Caudate nucleus (tissue), 63 donors: ENCODE measurements at places on chromosomes 16 and 17.

DNA sequence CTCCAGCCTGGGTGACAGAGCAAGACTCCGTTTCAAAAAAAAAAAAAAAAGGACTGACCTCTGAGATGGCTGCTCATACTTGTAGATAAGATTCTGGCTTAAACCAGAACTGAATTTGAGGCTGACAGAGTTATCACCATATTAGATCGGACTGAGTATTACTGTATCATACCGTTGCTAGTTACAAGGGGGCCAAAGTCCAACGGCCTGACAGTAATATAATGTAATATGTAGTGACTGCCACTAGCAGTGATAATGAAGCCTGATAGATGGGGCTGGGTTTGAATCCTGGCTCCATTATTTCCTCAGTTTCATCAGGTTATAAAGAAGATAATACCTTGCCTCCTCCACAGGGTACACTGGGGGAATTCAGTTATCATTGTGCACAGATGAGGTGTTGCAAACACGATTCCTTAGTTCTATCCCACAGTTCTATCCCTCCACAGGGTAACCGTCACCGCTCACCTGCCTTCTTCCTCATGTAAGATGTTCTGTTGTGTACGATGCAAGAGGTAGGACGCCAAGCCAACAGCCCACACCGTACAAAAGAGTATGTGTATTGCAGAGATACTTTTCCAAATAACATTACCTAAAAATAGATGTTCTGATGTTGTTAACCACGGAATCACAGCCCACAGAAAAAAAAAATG, 5.2 kb downstream of the TMEM220 start:
- no peak for DNase-seq

- no peak for DNase-seq
Measured at GRCh38 chr16:87698241-87698640, 67.5 kb downstream of the KLHDC4 start.

- DNase-seq = no peak
Measured at GRCh38 chr16:48562475-48562874, 47.5 kb downstream of the N4BP1 start.

GRCh38 chr16:88339930-88340754, 42.6 kb upstream of the ZNF469 start:
- DNase-seq = no peak

- peak; percentile 45 for DNase-seq
Measured at GRCh38 chr17:48052956-48053757, 5.0 kb downstream of the NFE2L1 start.

DNA sequence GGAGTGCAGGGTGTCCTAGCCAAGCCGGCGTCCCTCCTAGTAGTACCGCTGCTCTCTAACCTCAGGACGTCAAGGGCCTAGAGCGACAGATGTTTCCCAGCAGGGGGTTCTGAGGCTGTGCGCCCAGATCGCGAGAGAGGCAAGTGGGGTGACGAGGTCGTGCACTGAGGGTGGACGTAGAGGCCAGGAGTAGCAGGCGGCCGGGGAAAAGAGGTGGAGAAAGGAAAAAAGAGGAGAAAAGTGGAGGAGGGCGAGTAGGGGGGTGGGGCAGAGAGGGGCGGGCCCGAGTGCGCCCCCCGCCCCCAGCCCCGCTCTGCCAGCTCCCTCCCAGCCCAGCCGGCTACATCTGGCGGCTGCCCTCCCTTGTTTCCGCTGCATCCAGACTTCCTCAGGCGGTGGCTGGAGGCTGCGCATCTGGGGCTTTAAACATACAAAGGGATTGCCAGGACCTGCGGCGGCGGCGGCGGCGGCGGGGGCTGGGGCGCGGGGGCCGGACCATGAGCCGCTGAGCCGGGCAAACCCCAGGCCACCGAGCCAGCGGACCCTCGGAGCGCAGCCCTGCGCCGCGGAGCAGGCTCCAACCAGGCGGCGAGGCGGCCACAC, at the start of gene MMP2:
Gene MMP2, plus strand, starts transcription at position 372 of the 603 bp plus-strand sequence. CDS start 282 bp downstream, outside the sequence.
- no peak for DNase-seq

DNA sequence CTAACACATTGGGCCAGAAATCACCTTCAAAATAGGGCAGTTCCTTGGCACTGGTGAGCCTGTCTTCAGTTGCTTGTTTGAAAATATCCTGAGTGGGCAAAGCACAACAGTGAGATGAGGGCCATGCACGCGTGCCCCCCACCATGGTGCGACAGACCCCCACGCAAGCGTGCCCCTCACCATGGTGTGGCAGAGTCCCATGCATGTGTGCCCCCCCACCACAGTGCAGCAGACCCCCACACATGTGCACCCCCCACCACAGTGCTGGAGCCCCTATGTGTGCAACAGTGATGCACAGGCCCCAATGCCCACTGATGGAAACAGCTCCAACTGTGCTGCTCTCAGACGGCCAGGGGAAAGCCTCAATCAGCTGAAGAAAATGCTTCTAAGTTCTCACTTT, 18.8 kb upstream of the TRAP1 start:
- no peak for DNase-seq

DNA sequence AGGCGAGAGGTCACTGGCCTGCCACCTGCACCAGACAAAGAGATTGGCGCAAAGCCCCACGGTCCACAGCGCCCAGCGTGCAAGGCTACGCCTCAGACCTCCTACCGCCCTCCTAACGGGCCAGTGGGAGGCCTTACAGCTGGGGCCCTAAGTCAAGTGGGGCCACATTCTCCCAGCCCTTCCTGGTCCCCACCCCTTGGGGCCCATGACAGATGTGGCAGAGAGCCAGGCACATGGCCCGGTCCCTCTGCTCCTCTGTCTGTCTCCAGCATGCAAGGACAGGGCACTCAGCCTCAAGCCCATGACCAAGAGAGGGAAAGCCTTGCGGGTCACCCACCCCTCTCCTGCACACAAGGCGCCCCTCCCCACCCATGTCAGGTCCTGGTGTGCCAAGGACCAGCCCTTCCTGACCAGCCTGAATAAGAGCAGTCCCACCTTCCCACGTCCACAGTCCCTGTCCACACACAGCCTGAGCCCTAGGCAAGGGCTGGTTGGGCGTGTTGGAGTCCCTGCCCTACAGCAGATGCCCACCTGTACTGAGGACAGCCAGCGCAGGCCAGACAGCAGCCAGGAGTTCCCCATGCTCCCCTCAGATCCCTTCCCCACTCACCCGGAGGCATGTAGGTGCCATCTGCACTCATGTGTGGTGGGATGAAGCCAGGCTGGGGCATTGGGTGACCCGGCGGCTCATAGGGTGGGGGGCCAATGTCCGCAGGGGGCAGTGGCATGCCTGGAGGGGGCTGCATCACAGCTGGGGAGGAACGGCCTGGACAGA, 25.3 kb downstream of the CDIP1 start:
- DNase-seq = no peak

- no peak for DNase-seq
Measured at GRCh38 chr17:74426551-74427047, 5.3 kb upstream of the GPRC5C start.

DNA sequence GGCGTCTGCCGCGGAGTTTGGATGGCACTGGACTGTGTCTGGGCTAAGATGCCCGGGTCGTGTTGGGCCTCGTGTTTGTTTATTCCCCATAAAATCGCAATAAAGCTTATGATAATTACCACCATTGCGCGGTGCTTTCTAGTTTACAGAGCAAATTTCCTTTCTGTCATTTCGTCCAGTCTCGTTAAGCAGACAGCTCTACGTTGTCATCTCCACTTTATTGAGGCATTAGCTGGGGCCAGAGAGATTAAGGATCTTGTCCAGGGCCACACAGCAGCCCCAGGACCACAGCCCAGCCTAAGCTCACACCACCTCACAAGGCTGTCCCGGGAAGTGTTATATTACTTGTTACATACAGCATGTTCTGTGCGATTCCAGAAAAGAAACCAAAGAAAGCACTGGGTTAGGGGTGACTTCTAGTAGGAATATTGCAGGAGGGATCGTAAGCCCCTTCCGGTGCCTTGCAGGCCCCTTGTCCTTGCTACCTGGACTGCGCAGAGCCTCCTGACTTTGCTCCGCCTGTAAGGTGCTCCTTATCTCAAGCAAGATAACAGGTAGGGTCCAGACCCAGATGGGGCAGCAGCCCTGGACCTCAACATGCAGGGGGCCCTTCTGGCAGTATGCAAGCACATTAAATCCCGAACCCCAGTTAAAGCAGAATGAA, 6.3 kb downstream of the NOS2 start:
- DNase-seq = no peak

GRCh38 chr16:85882181-85882810, 16.7 kb upstream of the IRF8 start:
- DNase-seq = no peak

- DNase-seq = no peak
Measured at GRCh38 chr16:87486282-87486681, 6.5 kb downstream of the ZCCHC14 start.

DNA sequence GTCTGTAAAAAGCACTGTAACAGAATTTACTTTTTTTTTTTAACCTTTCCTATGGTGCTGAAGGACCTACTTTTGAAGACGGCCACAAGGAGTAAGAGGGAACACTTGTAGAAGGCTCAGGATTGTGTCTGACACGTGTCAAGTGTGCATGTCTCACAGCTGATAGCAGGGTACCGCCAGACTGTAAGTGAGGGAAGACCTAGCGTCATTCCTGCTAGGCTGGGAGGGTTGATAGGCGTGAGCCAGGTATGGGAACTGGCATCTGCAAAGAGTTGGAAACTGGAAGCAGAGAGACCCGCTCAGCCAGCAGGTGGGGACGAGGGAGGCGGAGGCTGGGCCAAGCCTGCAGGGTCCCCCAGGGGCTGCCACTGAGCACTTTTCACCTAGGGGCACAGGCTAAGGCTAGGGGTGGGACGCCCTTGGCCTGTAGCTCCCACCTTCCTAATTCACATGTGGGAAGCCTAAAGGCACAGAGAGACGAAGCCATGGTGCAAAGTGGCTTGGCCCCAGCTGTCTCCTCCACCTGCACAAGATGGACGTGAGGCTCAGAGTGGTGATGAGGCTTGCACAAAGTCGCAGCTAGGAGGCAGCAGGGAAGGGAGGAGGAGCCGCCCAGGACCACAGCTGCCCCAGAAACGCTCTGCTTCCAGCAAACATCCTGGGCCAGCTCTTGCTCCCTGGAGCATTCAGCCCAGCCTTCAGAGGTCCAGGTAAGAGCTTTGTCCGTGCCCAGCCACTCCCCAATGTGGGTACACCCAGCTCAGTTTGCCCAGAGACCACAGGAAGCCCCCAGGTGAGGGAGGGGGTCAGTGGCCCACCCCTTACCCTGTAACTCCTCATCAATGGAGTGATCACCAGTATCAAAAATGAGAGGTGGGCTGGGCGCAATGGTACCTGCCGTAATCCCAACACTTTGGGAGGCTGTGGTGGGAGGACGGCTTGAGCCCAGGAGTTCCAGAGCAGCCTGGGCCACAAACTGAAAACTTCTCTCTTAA, 18.9 kb downstream of the VASN start:
- no peak for DNase-seq

DNA sequence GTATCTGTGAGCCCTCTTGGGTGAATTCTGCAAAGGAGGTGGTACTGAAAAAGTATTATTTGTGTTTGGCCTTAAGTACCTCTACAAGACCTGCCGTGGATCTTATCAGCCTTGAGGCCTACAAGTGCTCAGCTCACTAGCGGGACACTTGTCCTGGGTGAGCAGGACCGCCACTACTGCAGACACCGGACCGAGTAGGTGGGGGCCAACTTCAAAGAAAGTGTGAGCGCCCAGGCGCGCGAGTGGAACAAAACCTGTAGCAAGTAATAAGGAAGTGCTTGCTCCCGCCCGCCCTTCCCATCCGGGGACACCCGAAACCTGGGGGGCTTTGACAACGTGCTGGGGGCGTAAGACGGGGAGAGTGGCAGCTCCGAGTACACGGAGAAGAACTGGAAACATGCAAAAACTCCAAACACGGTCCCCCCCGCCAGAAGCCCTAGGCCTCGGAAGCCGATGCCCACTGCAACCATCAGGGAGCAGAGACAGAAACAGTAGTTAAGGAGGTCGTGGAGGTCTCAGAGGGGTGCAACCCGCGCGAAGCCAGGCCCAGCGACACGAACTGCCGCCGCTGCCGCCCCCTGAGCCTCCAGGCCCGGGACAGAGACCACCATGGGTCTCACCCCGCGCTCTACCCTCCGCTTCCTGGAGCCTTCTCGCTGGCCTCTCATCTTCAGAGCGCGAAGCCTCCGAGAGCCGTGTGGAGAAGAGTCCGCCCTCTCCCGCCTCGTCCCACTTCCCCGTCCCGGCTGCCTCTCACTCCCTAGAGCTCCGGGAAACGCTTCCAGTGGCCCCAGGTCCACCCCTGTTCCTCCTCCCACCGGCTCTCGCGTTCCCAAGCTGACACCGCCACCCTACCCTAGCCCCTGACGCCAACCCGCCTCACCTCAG, 537 bp downstream of the CNOT1 start:
- peak; percentile 41 for DNase-seq

DNA sequence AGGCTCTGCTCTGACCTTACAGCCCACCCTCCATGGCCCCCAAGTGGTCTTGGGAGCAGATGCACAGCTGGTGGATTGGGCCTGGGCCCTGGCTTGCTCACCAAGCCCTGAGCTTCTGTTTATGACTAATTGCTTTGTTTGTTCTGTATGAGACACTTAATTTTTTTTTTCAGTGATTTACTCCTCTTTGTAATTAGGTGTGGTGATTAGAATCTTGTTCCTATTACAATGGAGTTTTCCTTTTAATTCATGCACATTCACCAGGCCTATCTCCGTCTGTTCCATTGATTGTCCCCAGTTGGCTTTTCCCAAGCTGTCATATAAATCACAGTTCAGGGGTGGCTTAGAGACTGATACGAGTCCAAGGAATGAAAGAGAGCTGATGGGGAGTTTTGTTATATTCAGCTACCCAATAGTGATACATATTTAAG, 242.3 kb downstream of the CCDC182 start:
- DNase-seq = no peak

GRCh38 chr16:86150641-86151238, 251.8 kb downstream of the IRF8 start:
- no peak for DNase-seq

GRCh38 chr16:51053775-51054174, 97.3 kb downstream of the SALL1 start:
- no peak for DNase-seq

DNA sequence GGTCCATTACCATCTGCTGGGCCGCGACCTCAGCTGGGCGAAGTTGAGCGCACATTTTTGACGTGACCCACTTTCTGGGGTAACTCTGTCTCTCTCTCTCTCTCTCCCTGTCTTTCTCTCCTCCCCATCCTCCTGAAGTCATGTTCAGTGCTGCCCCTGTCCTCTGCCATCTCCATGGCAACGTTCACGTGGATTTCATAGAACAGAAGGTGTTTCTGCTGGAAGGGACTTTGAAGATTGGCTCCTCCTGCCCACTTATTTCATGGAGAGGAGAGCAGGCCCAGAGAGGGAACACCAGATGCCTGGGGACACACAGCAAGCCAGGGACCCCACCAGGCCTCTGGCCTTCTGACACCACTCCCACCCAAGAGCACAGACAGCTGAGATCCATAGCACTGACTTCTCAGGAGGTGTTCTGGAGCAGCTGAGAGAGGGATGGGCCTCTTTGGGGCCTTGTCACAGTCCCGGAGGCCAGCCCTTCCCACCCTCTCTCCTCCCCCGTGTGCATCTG, 4.2 kb upstream of the CCNF start:
- DNase-seq = no peak
